ENCODE measurements at places on chromosomes 12 and 14. TPM values are rescaled to one million over a fixed set of nuclear protein-coding genes. Genes with fewer than 3 reads are reported as not detected.
A peak's percentile ranks its signal among the peaks of the same experiment; 100 is the strongest.

DNA sequence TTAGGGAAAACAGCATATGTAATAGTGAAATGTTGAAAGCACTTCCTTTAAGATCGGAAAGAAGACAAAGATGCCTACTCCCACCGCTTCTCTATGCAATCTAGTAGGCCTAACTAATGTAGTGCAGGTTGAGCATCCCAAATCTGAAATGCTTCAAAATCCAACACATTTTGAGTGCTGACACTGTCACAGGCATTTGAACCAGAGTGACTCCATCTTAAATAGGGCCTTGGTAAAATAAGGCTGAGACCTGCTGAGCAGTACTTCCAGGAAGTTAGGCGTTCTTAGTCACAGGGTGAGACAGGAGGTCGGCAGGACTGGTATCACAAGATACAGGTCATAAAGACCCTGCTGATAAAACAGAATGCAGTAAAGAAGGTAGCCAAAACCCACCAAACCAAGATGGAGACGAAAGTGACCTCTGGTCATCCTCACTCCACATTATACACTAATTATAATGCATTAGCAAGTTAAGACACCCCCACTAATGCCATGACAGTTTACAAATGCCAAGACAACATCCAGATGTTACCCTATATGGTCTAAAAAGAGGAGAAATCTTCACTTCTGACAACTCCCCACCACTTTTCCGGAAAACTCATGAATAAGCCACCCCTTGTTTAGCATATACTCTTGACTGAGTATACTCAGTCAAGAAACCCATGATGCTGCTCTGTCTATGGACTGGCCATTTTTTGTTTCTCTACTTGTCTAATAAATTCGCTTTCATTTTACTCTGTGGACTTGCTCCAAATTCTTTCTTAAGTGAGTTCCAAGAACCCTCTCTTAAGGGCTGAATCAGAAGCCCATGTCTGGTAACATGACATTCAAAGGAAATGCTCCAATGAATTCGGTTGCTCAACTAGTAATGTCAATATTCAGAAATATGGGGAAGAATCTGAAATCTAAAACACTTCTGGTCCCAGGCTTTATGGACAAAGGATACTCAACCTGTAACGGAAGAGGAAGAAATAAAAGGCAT is 47.1 kb upstream of the MTERF2 start:
- DNase-seq, result no peak

PTHLH gene
- polyA plus RNA-seq, result 4.4 TPM

GRCh38 chr12:24600996-24601395 is 347.9 kb downstream of the BCAT1 start:
- DNase-seq, result no peak

DNA sequence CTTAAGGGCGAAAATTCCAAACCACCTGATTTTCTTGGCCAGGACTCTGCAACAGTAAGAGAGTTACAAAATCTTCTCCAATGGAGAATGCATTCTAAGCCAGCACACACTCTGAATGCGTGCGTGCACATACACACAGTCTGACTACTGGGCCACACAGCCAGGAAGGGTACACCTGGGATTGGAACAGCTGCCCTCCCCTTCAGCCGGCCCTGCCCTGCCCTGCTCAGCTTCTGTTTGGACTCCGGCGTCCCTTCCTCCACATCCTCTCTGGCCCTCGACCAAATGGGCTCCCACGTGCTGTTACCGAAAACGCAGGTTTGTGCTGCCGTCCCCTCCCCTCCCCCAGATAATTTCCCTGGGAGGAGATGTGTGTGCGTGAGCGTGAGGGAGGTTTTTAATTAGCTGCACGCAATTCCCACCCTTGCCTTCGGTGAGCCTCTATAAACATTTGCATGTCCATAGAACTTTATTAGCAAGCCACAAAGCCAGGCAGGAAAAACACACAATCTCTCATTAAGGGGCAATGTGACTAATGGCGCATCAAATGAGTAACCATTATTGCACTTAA is 43.0 kb downstream of the CCNK start:
- DNase-seq, result no peak

DNA sequence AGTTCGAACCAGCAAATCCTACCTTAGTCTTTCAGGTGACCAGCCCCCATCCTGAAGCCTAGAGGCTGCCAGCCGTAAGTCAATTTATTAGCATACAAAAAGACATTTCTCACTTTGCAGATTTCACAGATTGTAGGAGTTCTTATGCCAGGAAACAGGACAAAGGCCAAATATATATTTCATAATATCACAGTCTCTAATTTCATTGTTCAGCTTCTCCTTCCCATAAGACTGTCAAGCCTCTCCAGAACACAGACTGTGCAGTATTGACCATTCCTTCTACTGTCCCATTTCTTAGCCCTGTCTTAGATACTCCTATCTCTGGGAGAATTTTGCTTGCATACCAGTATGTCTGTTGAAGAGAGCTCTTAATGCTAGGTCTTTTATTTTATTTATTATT is 89.2 kb upstream of the RESF1 start:
- DNase-seq, result no peak

DNA sequence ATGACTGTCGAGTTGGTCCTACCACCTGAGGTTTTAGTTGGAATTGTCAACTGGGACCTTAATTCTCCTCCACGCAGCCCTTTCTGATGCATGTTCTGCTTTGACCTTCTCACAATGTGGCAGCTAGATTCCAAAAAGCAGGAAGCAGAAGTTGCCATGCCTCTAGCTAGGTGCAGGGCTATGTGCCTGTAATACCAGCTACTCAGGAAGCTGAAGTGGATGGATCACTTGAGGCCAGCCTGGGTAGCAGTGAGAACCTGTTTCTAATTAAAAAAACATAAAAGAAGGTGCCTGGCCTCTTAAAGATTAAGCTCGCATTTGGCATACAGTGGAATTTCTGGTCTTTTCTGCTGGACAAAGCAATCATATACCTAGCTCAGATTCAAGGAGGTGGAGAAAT is 77.1 kb downstream of the FGD4 start:
- DNase-seq, result peak; percentile 44

PLEKHH1 gene
- 11.9 TPM for polyA plus RNA-seq

DNA sequence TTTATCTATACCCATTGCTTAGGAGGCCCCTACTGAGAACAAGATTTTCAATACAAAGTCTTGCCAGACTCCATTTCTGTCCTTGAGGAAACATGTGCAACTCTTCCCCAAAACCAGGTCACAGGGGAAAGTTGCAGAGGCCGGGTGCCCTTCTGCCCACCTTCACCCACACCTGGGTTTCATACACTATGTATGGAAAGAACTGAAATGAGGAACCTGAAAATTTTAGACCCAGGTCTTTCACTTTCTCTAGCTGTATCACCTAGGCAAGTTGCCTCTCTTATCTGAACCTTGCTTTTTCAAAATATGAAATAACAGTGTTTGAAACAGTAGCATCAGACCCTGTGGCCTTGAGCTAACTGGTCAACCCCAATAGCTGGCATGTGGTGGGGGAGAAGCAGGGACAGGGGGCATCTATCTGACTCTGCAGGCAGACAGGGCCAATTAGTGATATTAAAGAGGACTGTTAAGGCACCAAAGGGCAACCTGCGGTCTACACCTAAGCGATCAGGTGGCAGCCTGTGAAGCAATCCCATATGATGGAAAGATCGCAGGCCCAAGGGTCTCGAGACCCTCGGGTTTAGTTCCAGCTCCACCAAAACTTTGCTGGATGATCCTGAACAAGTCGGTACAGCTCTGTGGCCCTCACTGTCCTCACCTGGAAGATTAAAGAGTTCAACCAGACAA is 346.5 kb downstream of the BCL11B start:
- no peak for DNase-seq

AKAP5 gene
- 4.4 TPM for polyA plus RNA-seq

DNA sequence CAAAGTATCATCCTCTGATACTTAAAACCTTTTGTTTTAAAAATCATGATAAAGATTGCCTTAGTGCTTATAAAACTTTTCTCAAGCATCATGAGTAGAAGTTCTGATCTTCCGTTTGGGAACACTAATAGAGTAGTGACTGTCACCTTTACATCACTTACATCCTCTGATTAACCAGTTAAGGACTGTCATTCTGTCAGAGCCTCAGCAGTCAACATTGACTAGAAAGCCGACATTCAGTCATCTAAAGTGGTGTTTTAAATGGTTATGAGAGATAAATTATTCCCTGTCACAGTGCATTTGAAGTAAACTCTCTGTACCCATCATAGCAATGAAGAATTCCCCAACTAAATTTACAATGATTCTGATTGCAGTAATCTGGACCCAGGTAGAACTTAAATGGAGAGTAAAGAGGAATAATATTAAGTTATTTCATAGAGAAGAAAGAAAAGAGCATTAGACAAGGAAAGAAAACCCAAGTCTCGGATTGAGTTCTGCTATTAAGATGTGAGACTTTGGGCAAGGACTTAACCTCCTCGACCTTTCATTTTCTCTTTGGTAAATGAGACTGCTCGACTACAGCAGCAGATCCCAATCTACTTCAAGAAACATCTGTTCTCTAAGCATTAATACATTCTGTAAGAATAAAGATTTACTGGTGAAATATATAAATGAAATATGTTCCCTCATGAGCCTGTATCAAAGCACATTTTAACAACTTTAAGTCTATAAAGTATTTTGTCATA is 563.9 kb upstream of the LMO3 start:
- DNase-seq, result no peak

SRSF9 gene
- 186 TPM for polyA plus RNA-seq

CDCA4 gene
- 26.6 TPM for polyA plus RNA-seq

HEATR5A gene
- 21.4 TPM for polyA plus RNA-seq

DNA sequence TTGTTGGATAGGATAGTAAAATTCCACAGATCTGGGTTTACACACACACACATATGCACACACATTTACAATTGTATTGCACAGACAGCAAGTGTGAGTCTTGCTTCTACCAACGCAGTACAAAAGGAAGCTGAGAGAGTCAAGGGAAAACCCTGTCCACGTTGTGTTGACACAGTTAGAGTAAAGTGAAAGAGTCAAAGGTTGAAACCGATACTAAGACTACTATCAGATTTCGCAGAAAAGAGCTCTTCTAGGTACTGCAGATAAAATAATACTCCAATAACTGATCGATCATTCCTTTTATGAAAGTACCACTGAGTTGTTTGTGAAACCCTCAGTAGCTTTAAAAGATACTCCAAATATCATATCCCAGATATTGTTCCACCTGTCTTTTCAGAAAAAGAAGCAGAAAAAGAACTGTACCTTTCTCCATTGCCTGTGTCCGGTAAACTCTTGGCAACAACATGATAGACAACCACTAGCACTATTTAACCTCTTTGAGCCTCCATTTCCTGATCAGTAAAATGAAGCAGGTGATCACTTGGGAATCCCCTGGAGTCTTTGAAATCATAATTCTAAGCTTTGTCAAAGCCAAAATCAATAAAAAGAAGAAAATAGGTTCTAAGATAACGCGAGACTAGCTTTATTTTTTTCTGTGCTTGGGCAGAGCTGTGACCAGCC is 224.6 kb upstream of the FOXN3 start:
- no peak for DNase-seq

GRCh38 chr12:92528097-92528496 is 174.7 kb upstream of the PLEKHG7 start:
- no peak for DNase-seq

DNA sequence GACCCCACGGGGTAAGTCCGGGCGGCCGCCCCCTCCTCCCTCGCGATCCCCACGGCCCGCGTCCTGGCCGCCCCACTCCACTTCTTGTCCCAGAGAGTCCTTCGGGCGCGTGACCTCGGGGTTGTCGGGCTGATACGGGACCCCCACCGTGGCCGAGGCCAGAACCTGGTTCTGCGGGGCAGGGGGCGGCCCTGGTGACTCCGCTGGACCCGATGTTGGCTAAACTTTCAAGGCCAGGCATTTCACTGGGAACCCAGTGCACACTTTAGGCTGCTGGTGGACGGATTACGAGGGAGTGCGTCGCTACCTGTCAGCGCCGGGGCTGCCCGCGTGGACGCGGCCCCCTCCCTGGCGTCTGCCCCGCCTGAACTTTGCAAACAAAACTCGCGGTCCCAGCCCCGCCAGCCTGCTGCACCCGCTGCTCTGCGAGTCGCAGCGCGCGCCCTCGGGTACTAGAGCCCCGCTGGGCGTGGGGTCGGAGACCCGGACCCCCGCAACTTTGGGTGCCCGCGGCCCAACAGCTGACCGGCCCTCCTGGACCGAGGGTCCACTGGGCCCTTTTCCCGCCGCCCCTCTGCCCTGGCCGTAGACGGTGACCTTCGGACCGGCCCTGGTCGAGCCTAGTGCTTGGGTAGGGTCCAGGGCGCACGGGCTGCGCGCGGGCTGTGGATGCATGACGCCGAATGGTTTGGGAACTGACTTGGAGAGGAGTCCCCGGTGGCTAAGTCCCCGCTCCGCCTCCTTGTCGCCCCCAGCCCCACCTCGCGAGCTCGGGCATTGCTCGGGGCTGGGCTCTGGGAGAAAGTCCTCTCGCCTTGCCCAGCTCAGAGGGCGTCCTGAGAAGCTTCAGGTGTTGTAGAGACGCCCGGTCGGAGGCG is 624 bp downstream of the RIN3 start:
- DNase-seq, result peak; percentile 45

GRCh38 chr14:54355698-54356097 is 41.1 kb upstream of the CDKN3 start:
- DNase-seq, result no peak

- DNase-seq, result no peak
Observed at GRCh38 chr14:42028607-42029006, 421.9 kb downstream of the LRFN5 start.

DNA sequence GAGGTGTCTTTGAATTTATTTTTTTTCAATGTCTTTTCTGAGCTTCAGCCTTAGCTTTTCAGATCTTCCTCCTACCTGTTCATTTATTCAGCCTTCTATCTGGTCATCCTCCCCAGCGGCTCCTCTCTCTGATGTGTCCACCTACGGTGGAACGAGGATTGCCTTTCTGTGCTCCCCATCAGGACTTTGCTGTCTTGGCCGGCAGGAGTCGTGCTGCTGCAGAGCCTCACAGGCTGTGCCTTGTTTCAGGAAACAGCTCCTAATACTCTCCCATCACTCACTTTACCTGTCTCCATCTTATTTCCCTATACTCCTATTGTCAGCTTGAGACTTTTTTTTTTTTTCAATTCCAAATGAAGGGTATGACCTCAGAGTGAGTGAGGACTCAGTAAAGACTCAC is 76.9 kb downstream of the KICS2 start:
- no peak for DNase-seq

- no peak for DNase-seq
Observed at GRCh38 chr14:97381309-97381708, 584.1 kb downstream of the VRK1 start.

GRCh38 chr14:69676723-69677122 is 65.3 kb downstream of the SUSD6 start:
- no peak for DNase-seq

DNA sequence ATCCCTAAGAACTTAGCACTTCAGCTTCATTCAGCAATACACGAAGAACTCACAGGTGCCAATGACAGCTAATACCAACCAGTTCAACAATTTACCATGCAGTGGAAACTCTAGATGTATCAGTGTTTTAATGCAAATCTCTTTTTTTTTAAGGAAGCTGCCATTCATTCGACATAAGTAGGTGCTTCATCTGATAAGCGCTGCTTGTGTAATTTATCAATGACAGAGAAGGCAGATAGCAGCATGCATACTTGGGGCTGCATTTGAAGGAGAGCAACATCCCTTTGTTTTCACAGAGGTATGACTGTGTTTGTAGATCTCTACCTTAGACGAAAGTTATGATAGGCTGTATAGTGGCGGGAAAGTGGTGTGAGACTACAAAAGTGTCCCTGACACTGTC is 977.1 kb downstream of the AACS start:
- no peak for DNase-seq

KRT78 gene
- polyA plus RNA-seq, result not detected
